ENCODE measurements at places on chromosomes 16 and 17. TPM values are rescaled to one million over a fixed set of nuclear protein-coding genes. Genes with fewer than 3 reads are reported as not detected.

Gene APOH
- 8.8 TPM for total RNA-seq

Gene OTOP2
- not detected for total RNA-seq

Gene CLEC18B
- 0.21 TPM for total RNA-seq

Gene TCAP
- 0.13 TPM for total RNA-seq

Gene GPR142
- total RNA-seq = 0.56 TPM

Gene DPEP1
- total RNA-seq = 109 TPM

Gene SNAI3
- 1.9 TPM for total RNA-seq

Gene PRSS27
- total RNA-seq = 0.51 TPM

Gene MRPL45
- total RNA-seq = 29.1 TPM

Gene ENPP7
- not detected for total RNA-seq

Gene TBC1D26
- total RNA-seq = not detected

Gene IRX6
- total RNA-seq = not detected

Gene CACNG4
- 0.09 TPM for total RNA-seq

Gene SCNN1G
- total RNA-seq = 5.4 TPM

Gene HEATR3
- total RNA-seq = 5.9 TPM

Gene ABCC11
- total RNA-seq = 0.41 TPM

Gene STX1B
- 1.4 TPM for total RNA-seq

Gene TPSG1
- not detected for total RNA-seq

Gene PDXDC1
- 76.2 TPM for total RNA-seq

Gene GDPD3
- total RNA-seq = 1.3 TPM

Gene TNFRSF12A
- total RNA-seq = 51.8 TPM

Gene RFWD3
- 8.3 TPM for total RNA-seq

Gene TPSD1
- not detected for total RNA-seq

Gene ALOX15B
- 0.25 TPM for total RNA-seq

Gene TEX19
- not detected for total RNA-seq

Gene CHST4
- total RNA-seq = 6.4 TPM

Gene CIBAR2
- not detected for total RNA-seq

Gene ALDH3A1
- not detected for total RNA-seq

Gene GAS2L2
- total RNA-seq = 0.03 TPM

Gene HOXB6
- total RNA-seq = 0.12 TPM

Gene FN3K
- 24.3 TPM for total RNA-seq

Gene NPIPB9
- total RNA-seq = 2.5 TPM

Gene KRTAP4-12
- total RNA-seq = not detected

Gene MMP28
- total RNA-seq = 1.2 TPM

Gene PRKCB
- 4.3 TPM for total RNA-seq

Gene PMFBP1
- 2.4 TPM for total RNA-seq

Gene FAM20A
- 0.59 TPM for total RNA-seq

Gene TMEM114
- total RNA-seq = not detected

Gene C1QL1
- 1.1 TPM for total RNA-seq

Gene ORMDL3
- 58.5 TPM for total RNA-seq

Gene KCNAB3
- total RNA-seq = 1.6 TPM

Gene OR3A3
- not detected for total RNA-seq

Gene HOXB1
- total RNA-seq = not detected

Gene CA4
- 10.4 TPM for total RNA-seq

Gene DHRS7C
- total RNA-seq = not detected

Gene RRAD
- 2.7 TPM for total RNA-seq

Gene ZPBP2
- not detected for total RNA-seq

Gene TNFSF13
- total RNA-seq = 15.3 TPM

Gene CCL8
- not detected for total RNA-seq

Gene WNT9B
- total RNA-seq = 0.28 TPM

Gene GCGR
- 0.28 TPM for total RNA-seq

Gene RDM1
- not detected for total RNA-seq

Gene KRTAP3-2
- total RNA-seq = not detected

Gene RUNDC3A
- total RNA-seq = 3.9 TPM

Gene NPIPA5
- total RNA-seq = 11.8 TPM

Gene CDH8
- total RNA-seq = 0.20 TPM

All from pancreas (tissue), 10 donors.